Stimulated activated CD8-positive, alpha-beta memory T cell treated with anti-CD3 and anti-CD28 coated beads, Interleukin-12 subunit alpha, Interleukin-12 subunit beta, amount 100 ng/mL, for 4 hours (primary cell): ENCODE measurements at places on chromosomes 13 and 19.

- no peak for DNase-seq
These were observed 15.7 kb upstream of the CD177 start for GRCh38 chr19:43337737-43338136.

DNA sequence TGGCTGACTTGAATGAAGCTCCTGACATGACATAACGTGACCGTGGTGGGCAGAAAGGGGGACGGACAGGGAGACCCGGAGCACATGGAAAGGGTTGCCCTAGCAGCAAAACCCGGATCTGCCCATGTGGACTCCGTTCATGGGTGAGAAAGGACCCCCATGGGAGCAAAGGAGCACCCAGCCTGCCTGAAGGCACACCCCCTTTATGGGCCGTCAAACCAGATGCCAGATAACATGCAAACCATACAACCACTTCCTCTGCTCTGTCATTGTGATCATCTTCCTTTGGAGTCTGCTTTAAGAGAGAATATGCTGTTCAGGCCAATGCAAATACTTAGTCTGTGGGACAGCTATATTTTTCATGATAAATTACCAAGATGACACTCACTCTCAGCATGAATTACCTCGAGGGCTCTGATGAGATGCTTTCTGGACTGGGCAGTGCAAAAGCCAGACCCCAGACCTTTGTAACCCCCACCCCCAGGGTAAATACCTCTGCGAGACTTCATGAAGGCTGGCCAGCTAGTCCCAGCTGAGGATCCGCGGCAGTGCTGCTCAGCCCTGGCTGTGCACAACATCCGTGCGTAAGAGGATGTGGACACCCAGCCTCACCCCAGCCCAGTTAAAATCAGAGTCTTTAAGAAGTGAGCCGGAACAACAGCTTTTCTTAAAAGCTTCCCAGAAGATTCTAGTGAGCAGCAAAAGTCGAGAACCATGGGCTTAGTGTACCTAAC, 126.6 kb downstream of the USP12 start:
- no peak for DNase-seq

GRCh38 chr13:108083056-108083455, 132.3 kb downstream of the LIG4 start:
- DNase-seq = no peak

- DNase-seq = no peak
These were observed 922 bp downstream of the EBPL start for GRCh38 chr13:49690133-49690994.

DNA sequence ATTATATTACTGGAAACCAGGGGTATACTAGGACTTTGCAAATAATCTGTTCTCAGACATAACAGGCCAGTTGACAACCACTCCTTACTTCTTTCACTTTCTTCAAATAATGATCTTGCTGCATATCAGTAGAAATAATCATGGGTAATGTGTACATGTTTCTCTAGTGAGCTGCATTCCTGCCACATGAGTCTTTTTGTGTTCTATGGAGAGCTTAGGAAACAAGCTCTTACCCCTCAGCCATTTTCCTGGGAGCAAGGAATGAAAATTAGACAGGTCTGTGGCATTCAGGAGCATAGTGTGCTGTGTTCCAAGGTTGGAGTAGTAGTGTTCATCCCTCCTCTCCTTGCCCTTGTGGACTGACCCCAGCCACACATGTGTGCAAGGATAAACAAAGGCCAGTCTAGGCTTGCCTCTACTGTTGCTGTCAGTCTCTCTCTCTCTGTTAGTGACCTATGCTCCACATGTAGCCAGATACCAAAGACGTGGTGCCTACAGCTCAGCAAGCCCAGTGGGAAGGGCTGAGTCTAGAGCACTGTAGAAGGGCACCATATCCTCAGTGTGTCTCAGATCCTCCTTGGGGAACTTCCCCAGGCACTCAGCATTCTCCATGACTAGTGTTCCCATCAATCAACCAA, 11.5 kb upstream of the OXGR1 start:
- no peak for DNase-seq

GRCh38 chr13:105272660-105273631, 1262.5 kb downstream of the EFNB2 start:
- DNase-seq = no peak

- no peak for DNase-seq
These were observed 6.8 kb upstream of the ZNF324 start for GRCh38 chr19:58460039-58460438.

GRCh38 chr13:41231786-41232185, 31.6 kb downstream of the MTRF1 start:
- DNase-seq = no peak

GRCh38 chr13:107231944-107232343, 664.0 kb upstream of the ARGLU1 start:
- no peak for DNase-seq

DNA sequence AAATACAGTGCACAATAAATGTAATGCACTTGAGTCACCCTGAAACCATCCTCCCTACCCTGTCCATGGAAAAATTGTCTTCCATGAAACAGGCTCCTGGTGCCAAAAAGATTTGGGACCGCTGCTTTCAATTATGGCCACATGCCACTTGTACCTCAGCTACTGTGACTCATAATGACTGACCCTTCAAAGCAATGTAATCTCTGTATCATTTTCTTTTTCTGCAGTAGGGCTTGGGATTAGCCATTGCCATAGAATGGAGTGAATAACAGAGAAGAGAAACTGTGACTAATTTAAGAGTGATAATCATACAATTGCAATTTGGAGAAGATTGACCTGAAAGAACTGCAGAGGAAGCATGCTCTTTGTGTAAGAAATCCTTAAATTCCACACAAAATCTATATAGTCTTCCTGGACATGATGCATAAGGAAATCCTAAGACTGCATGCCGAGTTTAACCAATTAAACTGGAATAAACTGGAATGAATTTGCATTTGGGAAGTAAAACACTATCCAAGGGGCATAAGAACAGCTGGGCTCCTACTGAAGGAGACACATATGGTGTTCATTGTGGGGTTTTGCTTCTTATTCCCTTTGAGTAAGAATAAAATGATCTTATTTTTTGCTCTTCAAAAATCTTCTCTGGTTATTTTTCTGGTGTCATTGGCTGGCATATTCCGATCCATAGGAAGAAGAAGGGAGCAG, 59.5 kb upstream of the SLC7A1 start:
- DNase-seq = no peak

GRCh38 chr13:28574617-28575142, 79.8 kb upstream of the FLT1 start:
- no peak for DNase-seq
